ENCODE measurements at places on chromosomes 6 and 20. TPM values are rescaled to one million over a fixed set of nuclear protein-coding genes. Genes with fewer than 3 reads are reported as not detected.

GRCh38 chr6:32772656-32773055 is 9.3 kb upstream of the HLA-DQB2 start:
- H3K27me3 ChIP-seq, result no peaks in the 10 kb centered on the region
- no peak overlapping the region for H3K27ac ChIP-seq
- no peak for DNase-seq
- H3K4me3 ChIP-seq, result no peak overlapping the region
- no peaks in the 10 kb centered on the region for H3K4me1 ChIP-seq
- no peaks in the 10 kb centered on the region for H3K36me3 ChIP-seq

- no peaks in the 10 kb centered on the region for H3K27me3 ChIP-seq
- H3K27ac ChIP-seq, result no peak overlapping the region
- no peak for DNase-seq
Observed at GRCh38 chr20:59363101-59363500, 62.7 kb downstream of the EDN3 start.

TCFL5 gene
- total RNA-seq, result 7.8 TPM

DNA sequence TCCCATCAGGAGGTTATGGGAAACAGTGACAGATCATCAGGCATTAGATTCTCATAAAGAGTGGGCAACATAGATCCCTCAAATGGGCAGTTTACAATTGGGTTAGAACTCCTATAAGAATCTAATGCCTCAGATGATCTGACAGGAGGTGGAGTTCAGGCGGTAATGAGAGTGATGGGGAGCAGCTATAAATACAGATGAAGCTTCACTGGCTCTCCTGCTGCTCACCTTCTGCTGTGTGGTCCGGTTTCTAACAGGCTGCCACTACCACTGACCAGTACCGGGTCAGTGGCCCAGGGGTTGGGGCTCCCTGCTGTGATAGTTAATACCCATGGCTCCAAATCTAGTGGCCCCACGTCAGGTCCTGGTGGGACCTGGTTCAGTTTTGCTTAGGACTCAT is 135.7 kb downstream of the OR2B2 start:
- peaks cover 4% of the 10 kb centered on the region for H3K4me1 ChIP-seq
- H3K27me3 ChIP-seq, result no peaks in the 10 kb centered on the region
- H3K36me3 ChIP-seq, result no peaks in the 10 kb centered on the region
- H3K27ac ChIP-seq, result no peak overlapping the region
- DNase-seq, result no peak
- H3K4me3 ChIP-seq, result no peak overlapping the region

DNA sequence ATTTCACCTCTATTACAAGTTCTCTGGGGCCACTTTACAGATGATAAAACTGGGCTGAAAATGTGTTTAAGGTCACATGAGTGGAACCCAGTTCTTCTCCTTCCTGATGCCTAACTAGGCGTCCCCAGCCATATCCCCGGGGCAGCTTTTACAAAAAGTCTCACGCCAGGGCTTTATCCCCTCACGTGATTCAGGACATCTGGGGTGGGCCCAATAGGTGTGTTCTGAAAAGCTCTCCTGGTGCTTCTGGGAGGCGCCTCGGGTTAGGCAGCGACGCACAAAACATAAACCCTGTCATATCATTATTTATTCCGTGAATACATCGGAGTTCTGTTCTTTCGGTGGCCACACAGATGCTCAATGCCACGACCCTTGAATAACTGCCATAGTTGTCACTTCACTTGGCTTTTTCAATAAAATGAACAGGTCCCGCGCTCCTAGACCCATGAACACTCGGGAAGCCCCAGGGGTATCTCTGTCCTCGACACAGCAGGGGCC is 32.1 kb downstream of the SF3B5 start:
- H3K36me3 ChIP-seq, result no peaks in the 10 kb centered on the region
- peaks cover 5% of the 10 kb centered on the region for H3K4me1 ChIP-seq
- no peak for DNase-seq
- peak overlapping the region; percentile 68 for H3K4me3 ChIP-seq
- H3K27me3 ChIP-seq, result no peaks in the 10 kb centered on the region
- peak overlapping the region; percentile 84 for H3K27ac ChIP-seq

Data from upper lobe of right lung (tissue), 1 donor.